ENCODE measurements at places on chromosomes 3 and 15. TPM values are rescaled to one million over a fixed set of nuclear protein-coding genes. Genes with fewer than 3 reads are reported as not detected.

GRCh38 chr3:61903074-61903473 lies 341.7 kb downstream of the PTPRG start:
- no peak for DNase-seq

DNA sequence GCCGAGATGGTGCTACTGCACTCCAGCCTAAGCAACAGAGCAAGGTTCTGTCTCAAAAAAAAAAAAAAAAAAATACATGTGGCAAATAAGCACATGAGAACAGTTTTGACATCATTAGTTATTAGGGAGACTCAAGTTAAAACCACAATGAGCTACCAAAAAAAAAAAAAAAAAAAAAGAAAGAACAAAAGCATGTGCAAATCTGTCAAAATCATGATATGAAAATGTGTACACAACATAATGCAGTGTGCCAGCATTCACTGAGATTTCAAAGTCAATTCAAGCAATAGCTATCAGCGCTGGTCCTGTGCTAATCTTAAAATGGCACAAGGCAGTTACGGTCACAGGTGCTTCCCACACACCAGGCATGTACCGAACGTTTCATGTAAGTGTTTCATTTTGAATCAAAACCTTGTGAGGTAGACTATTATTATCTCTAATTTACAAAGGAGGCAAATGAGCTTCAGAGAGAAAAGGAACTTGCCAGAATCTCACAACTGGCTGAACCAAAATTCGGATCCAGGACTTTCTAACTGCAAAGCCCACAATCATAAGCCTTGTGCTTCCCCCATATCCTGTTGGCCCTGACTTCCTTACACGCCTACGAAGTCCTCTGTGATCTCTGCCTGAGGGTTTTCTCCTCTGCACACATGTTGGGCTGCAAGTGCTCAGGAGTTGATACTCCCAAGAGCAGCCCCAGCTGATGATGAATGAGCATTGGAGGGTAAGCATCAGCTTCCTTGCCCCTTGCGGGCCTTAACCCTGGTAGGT lies 200.1 kb upstream of the PROK2 start:
- DNase-seq = no peak

GRCh38 chr15:96345560-96346399 lies 15.3 kb downstream of the NR2F2 start:
- DNase-seq = peak; percentile 89

GRCh38 chr3:63798544-63798943 lies 20.6 kb upstream of the C3orf49 start:
- DNase-seq = no peak

The SLC28A2 gene
- total RNA-seq = not detected

The IL12A gene
- 0.27 TPM for total RNA-seq

The PEX5L gene
- total RNA-seq = 0.36 TPM

GRCh38 chr15:63030101-63030551 lies 12.4 kb upstream of the TPM1 start:
- peak; percentile 75 for DNase-seq

GRCh38 chr15:81910355-81911021 lies 135.3 kb downstream of the MEX3B start:
- DNase-seq = no peak

The TGM5 gene
- total RNA-seq = not detected

GRCh38 chr3:123508178-123508577 lies 59.3 kb upstream of the ADCY5 start:
- no peak for DNase-seq

- DNase-seq = no peak
These were observed 498 bp upstream of the SEMA4B start for GRCh38 chr15:90200534-90201129.

The ADAMTS9 gene
- 45.4 TPM for total RNA-seq

DNA sequence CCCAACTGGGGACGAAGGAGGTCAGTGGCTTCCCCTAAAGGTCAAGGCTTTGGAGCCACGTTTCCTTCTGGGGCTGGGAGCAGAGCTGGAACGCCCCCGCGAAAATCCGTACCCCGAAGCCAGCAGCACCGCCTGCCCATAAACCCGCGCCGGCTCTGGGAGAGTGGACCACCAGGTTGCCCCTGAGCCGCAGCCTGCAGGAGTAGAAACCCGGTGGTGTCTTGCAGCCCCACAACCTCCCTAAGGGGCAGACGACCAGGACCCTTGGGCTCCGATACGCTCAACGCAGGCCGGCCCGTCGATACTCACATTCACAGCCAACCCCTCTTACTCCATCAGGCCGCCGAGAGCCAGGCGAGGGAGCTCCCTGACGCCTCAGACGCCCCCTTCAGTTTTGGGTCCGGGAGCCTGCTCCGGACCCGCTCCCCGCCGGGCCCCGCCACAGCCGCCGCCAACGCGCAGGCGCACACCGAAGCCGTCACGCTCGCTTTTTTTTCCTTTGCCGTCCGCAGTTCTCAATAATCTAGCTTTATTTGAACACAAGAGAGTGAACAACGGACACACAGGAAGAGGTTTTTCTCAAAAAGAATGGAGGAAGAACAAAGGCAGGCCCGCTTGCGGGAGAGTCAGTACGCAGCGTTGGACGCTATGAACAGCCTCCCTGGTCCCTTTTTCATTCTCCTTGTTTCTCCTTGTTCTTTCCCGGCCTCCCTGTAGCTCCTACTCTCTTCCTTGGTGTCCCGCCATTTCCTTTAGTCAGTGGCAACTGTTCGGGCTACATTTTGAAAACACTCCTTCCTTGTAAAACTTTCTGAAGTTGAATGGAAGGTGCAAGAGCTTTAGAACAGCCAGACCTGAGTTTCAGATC lies at the start of gene ZNF106:
Gene ZNF106 (minus strand): TSS at position 471 of the 868 bp plus-strand sequence. CDS start 18,852 bp downstream, outside the sequence.
- DNase-seq = peak; percentile 91

The FBXW12 gene
- total RNA-seq = not detected

The FGF7 gene
- total RNA-seq = 111 TPM

DNA sequence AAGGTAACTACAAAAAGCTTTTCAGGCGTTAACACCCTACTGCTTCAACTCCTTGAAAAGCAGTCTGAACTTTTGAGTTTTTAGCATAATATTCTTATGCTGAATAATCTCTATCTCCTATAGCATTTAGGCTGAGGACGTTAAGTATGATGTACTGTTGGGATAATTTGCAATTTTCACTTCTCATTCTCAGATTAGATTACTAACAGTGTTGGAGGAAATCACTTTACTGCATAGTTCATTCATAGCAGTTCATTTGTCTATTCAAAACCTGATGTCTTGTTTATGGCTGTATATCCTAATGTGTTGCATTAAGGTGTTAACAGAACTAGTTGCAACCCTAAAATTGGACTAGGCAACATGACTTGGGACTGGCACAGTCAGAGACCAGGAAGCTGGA lies 983.1 kb downstream of the FHIT start:
- DNase-seq = no peak

DNA sequence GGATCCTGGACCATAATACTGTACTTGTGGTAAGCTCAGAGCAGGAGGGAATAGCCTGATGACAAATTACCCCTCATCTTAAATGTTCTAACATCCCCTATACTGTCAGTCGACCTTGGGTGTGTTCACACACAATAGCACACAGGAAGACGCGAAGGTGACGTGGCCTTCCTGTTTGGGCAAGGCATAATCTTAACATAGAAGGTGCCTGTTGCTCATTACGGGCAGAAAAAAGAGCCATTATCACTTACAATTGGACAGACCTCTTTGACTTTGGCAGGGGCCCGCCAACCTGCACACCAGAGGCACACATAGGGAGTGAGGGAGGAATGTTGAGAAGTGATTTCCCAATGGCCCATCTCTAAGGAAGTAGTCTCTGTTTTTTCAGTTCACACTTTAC lies 144.2 kb downstream of the ANO10 start:
- DNase-seq = no peak

GRCh38 chr3:49316696-49317457 lies 23.0 kb downstream of the USP4 start:
- DNase-seq = peak; percentile 96

- no peak for DNase-seq
These were observed 1438.2 kb downstream of the ZPLD1 start for GRCh38 chr3:103873021-103873420.

DNA sequence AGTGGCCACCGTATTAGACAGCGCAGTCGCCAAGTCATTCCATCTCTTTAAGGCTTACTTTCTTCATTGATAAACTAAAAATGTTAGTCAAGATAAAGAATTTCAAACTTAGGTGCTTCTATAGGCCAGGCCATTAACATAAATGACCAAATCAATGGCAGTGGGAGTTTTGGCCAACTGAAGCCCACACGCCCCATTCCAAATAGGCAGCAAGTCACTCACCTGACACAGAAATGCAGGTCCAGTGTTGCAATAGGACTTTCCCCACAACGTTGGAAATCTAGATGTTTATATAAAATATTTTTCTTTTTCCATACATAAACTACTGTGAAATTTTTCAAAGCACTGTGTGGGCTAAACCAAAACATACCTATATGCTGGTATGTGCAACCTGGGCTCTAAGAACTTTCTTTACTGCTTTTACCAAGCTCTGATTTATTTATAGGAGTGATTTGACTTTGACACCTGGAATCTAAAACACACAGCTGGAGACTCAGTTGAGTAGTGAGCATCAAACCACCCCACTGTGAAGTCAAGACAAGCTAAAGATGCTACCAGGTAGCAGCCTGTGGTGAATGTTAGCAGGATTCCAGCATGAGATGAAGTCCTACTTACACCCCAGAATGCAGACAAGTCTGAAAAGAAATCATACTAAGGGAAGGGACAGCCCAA lies 15.1 kb downstream of the GOLIM4 start:
- DNase-seq = no peak

The COX5A gene
- total RNA-seq = 124 TPM

GRCh38 chr3:25452192-25452591 lies 24.1 kb downstream of the RARB start:
- no peak for DNase-seq

DNA sequence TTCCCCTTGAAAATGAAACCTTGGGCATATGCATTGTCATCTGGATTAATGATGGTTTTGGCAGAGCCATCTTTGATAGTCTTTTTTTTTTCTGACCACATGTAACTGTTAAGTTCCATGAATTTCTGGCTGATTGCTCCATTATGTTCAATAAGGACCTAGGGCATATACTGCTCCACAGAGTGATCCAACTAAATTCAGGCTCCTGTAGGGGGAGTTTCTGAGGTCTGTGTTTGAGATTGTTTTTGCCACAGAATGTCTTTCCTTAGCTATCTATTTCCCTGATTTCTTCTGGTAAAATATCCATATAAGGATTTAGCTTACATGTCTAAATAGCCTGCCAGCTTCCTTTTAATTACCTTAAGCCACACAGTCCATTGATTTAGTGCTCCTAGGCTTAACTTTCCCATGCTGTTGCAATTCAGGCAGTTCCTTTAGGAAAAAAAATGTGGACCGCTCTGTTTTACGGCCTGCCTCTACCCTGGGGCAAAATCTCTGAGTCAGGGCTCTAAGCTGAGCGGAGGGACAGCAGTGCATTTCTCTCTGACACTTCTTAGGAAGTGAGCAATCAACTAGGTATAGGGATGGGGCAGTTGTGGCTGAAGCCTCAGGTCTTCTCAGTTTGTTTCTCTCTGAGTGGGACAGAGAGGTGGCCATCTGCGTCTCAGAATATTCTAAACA lies 796.2 kb downstream of the NR2F2 start:
- DNase-seq = no peak

The CKMT1B gene
- not detected for total RNA-seq

DNA sequence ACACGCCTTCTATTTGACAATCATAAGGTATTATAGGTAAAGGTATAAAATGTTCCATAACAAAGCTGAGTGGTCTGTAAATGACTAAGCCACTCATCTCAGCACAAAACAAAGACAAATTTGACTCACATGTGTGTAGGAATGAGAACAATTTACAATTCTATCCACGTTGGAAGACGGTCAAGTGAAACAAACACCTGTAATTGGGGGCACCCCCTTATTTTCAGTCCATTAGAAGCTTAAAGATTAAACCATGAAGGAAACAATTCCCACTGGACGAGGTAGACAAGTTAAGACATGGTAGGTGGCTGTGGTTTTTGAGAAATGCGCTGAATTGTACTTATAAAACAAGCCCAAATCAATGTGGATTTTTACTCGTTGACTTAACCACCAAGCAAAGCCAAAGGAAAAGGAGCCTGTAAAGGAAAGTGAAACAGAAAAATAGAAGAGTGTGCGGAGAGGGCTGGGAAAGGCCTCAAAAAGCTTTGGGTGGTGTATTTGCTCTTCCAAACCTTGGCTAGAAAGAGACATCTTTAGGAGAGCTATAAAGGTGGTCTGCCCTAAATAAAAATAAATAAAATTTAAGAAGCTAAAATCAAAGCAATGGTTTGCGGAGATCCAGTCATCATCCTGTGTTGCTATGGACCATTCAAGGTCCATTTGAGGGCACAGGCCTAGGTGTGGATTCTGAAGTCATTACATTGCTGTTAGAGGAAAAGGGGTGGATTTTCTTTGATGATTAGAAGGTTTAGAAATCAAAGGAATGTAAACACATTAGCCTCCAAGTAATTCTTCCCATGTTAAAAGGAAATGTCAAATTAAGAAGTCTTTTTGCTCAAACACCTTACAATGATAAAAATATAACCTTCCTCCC lies 135.0 kb downstream of the TFG start:
- DNase-seq = no peak

GRCh38 chr15:94327356-94327936 lies 96.1 kb downstream of the MCTP2 start:
- DNase-seq = no peak

DNA sequence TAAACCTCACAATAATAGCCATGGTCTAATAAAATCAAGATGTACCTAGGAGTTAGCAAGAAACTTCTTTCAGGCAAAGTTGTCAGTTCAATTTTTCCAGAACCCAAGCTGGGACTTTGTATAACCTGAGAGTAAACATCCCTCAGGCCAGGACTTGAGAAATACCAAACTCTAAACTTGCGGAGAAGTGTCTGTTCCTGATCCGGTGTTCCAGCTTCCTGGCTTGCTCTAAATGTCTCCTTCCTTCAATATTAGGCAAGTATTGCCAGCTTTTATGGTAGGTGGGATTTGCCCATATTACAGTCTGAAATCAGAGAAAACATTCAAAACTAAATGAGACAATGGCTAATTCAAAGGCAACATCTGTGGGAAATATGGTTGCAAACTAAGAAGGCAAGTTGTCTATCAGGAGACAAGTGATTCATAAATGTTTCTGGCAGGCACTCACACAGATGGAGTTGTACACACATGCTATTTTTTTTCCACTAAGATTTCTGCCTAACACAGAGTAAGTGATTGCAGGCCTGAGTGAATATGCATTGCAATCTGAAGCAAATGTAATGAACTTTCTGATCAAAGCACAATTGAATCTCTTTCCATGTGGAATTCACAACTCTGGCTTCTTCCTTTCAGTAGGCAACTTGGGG lies 88.3 kb upstream of the COL8A1 start:
- DNase-seq = no peak

DNA sequence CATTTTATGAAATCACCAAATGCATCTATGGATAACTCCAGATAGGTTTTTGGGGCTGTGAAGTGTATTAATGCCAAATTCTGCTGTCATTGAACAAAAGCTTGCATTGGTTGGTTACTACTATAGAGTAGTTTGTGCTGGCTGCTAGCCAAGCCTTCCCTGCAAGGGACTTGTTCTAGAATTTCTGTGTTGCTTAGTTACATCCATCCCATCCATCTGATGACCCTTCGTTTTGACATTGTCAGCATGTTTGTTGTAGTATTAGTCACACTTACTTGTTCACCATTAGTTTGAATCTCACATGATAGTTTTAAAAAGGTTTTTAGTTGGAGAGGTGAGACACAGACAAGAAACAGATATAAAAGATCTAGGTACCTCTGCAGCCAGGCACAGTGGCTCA lies 7.0 kb upstream of the NIPA2 start:
- DNase-seq = no peak

GRCh38 chr3:62246094-62246493 lies 127.3 kb downstream of the FEZF2 start:
- no peak for DNase-seq
